Mesothelial cell of epicardium (in vitro differentiated cells): ENCODE measurements at places on chromosomes 2 and 18. TPM values are rescaled to one million over a fixed set of nuclear protein-coding genes. Genes with fewer than 3 reads are reported as not detected.

DNA sequence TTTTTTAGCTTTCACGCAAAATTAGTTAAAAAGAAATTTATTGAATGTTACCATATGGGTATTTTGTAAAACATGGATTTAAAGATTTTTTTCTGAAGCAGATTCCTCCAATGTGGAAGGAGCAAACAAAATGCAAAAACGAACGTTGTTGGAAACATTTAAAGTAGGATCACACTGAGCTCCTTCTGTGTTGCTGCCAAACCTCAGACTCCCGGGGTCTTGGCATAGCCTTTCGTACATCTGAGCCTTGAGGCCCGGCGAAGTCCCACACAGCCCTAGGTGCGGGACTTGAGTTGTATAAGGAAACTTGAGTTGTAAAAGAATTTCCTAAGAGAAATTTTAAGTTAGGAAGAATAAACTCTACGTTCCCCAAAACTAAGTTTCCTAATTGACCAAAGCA is 52.0 kb upstream of the CD226 start:
- no peaks in the 10 kb centered on the region for H3K27me3 ChIP-seq
- H3K27ac ChIP-seq, result no peak overlapping the region

Gene RNU2-63P
- total RNA-seq, result 10.0 to 14.8 TPM (median 13.0 TPM) in 3 replicates

GRCh38 chr2:217741381-217741955 is 261.3 kb downstream of the TNS1 start:
- H3K4me3 ChIP-seq, result no peak overlapping the region
- H3K27ac ChIP-seq, result no peak overlapping the region
- no peaks in the 10 kb centered on the region for H3K4me1 ChIP-seq
- no peak for DNase-seq

Gene PLEK
- total RNA-seq, result not detected in 3 replicates

GRCh38 chr2:45128580-45128997 is 119.3 kb upstream of the SIX2 start:
- H3K4me3 ChIP-seq, result no peak overlapping the region
- H3K36me3 ChIP-seq, result no peaks in the 10 kb centered on the region
- H3K27me3 ChIP-seq, result peaks cover 5% of the 10 kb centered on the region
- DNase-seq, result peak; percentile 44
- H3K4me1 ChIP-seq, result peaks cover 10% of the 10 kb centered on the region
- H3K27ac ChIP-seq, result no peak overlapping the region

Gene CCDC74B
- 7.1 to 8.9 TPM (median 7.4 TPM) in 3 replicates for total RNA-seq

DNA sequence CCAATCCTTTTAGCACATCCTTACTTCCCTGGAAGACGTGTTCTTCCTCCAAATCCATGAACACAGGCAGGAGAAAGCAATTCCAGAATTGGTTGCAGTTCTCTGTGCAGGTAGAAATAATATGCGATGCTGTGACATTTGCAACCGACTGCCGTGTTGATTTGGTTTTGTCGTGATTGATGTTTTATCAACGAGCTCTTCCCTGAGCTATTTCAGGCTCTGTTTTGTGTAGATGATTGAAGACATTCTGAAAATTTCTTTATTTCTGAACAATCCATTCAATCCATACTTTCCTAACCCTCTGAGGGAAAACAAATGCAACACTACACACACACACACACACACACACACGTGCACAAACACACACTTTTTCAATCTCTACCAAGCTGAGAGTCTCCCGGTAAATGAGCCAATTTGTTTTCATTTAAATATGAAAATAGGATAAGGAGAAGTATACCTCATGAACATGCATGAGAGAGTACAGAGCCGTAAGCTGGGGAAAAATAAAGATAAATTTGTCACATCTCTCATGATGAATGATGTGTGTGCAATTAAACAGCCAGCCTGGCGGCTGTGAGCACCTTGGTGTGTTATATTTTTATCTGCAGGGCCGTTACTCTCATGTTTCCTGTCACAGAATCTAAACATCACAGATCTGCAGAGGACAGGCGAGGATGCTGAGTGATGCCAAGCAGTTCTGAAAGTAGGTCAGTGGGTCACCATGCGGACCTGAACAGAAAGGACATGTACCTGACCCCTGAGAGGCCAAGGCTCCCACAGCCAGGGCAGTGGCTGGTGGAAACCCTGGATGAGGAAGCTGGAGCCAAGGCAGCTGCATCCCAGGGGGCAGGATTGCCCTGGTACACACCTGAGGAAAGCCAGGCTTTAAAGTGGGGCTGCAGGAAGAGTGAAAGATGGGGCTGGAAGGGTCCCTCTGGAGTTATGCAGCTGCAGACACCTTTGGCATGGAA is 64.8 kb downstream of the PDCL3 start:
- H3K36me3 ChIP-seq, result no peaks in the 10 kb centered on the region
- no peak overlapping the region for H3K27ac ChIP-seq
- H3K4me3 ChIP-seq, result no peak overlapping the region
- DNase-seq, result no peak
- peaks cover 36% of the 10 kb centered on the region for H3K27me3 ChIP-seq

DNA sequence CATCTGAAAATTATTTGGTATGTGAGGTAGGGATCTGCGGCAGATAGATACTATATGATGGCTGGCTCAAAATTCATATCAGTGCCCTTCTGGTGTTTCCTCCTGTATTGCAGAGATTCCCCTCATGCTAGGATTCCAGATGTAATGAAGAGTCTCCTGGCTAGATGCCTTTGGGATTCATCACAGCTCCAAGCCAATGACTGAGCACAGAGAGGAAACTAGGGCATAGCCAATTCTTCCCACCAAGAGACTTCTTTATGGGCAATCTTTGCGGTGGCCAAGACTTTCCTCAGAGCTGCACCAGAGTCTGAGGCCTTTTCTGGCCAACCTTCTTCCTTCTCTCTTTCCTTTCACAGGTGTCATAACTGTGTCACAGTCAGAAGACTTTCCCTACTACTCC is 25.5 kb upstream of the CIB4 start:
- no peak overlapping the region for H3K27ac ChIP-seq
- no peaks in the 10 kb centered on the region for H3K27me3 ChIP-seq
- H3K4me1 ChIP-seq, result peaks cover 32% of the 10 kb centered on the region
- DNase-seq, result no peak
- H3K4me3 ChIP-seq, result no peak overlapping the region

DNA sequence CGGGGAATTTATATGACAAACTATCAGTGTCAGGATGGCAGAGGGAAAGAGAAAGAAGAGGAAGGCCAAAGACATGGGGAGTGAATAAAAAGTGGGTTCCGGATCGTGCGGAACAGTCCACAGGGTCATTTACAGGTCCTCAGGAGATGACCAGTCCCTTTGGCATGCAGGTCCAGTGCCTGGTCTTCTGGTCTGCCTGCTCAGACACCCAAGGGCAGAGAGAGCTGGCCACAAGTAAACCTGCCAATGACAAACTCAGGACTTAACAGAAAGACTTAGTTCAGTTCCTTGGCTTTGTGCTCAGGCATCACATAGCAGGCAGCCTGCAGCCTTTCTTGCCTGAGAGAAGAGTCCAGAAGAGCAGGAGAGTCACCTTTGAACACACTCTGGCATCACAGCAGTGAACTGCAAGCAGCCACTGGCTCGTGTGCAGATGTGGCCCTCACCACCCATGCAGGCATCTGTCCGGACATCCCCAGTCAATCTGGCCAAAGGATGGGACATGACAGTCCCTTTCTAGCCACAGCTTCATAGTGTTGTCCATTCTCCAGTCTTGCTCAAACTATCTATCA is 14.0 kb downstream of the TMEM127 start:
- no peaks in the 10 kb centered on the region for H3K27me3 ChIP-seq
- H3K4me1 ChIP-seq, result peaks cover 11% of the 10 kb centered on the region
- H3K27ac ChIP-seq, result peak overlapping the region; percentile 82
- DNase-seq, result no peak

DNA sequence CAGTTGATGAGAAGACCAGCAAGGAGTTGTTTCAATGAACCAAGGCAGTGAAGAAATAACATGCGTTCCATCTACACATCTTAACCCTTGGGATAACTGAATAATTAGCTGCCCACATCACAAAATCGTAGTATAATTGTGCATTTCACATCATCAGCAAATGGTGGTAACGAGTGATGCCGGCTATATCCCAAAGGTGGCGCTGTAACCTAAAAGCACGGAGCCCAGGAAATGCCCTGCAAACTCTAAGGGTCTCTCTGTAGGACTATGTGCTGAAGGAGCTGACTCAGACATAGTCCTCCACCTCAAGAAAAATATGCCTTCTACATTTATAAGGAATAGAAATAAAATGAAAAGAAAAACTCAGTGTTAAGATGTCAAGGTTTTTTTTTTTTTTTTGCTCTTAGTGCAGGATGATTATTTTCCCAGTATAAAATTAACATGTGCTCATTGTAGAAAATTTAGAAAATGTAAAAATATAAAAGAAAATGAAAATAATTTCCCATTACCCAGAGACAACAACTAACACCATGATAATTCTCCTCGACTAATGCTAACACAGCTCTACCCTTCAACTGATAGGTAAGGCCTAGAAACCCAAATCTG is 23.1 kb upstream of the DSG3 start:
- no peak overlapping the region for H3K27ac ChIP-seq
- peaks cover 19% of the 10 kb centered on the region for H3K4me1 ChIP-seq
- no peak for DNase-seq
- no peaks in the 10 kb centered on the region for H3K36me3 ChIP-seq
- no peak overlapping the region for H3K4me3 ChIP-seq
- H3K27me3 ChIP-seq, result no peaks in the 10 kb centered on the region

- H3K4me3 ChIP-seq, result no peak overlapping the region
- DNase-seq, result no peak
- no peak overlapping the region for H3K27ac ChIP-seq
- no peaks in the 10 kb centered on the region for H3K27me3 ChIP-seq
- H3K36me3 ChIP-seq, result peaks cover 43% of the 10 kb centered on the region
Measured at GRCh38 chr2:233288663-233289062, 19.0 kb upstream of the SAG start.

DNA sequence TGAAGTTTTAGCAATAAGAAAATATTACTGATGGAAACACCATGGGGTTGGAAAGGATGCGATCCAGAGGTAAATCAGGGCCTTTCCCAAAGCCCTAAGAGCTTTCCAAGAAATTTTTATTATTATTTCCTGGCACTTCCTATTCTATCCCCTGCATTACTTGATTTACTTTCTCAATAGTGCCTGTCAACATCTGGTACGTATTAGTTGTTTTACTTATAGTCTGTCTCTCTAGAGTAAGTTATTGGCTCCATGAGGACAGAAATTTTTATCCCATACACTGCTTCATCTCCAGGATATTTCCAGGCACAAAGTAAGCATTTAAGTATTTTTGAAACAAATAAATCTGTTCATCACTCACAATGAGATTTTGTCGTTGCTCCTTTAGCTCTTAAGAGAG is 18.1 kb downstream of the PPP4R1 start:
- H3K4me3 ChIP-seq, result no peak overlapping the region
- peaks cover 9% of the 10 kb centered on the region for H3K4me1 ChIP-seq
- H3K27me3 ChIP-seq, result no peaks in the 10 kb centered on the region
- DNase-seq, result no peak
